ENCODE measurements at places on chromosomes 7 and 10. TPM values are rescaled to one million over a fixed set of nuclear protein-coding genes. Genes with fewer than 3 reads are reported as not detected.

OR2A1 gene
- not detected for total RNA-seq

AGR3 gene
- not detected for total RNA-seq

TRPV5 gene
- not detected for total RNA-seq

OR2A12 gene
- not detected for total RNA-seq

Measured in frontal cortex (tissue), 4 donors.